Right lobe of liver (tissue), 6 donors: ENCODE measurements at places on chromosomes 16 and 17. TPM values are rescaled to one million over a fixed set of nuclear protein-coding genes. Genes with fewer than 3 reads are reported as not detected.

DNA sequence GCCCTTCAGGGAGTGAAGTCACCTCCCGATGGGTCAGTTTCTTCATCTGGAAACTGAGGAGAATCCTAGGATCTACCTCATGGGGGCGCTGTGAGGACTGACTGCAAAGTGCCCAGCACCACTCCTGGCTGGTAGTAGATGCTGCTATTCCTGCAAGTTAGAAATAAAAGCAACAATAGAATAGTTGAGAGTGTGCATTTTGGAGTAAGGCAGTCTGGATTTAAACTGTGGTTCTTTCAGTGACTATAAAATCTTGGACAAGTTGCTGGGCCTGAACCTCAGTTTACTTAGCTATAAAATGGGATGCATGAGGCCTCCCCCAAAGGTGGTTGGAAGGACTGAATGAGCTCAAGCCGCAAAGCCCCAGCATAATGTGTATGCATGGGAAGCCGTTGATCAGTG, 70.6 kb downstream of the CYB5B start:
- no peak for DNase-seq

- no peak for DNase-seq
Observed at GRCh38 chr16:83791916-83792315, 15.9 kb upstream of the HSBP1 start.

DNA sequence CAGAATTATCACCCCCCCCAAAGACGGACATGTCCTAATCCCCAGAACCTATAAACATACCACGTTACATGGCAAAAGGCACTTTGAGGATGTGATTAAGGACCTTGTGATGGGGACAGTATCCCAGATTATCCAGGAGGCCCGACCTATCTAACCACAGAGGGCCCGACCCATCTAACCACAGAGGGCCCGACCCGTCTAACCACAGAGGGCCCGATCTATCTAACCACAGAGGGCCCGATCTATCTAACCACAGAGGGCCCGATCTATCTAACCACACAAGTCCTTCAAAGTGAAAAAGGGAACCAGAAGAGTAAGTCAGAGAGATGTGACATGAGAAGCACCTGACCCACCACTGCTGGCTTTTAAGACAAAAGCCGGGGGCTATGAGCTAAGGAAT, 56.8 kb downstream of the ANKFY1 start:
- DNase-seq, result no peak

DNA sequence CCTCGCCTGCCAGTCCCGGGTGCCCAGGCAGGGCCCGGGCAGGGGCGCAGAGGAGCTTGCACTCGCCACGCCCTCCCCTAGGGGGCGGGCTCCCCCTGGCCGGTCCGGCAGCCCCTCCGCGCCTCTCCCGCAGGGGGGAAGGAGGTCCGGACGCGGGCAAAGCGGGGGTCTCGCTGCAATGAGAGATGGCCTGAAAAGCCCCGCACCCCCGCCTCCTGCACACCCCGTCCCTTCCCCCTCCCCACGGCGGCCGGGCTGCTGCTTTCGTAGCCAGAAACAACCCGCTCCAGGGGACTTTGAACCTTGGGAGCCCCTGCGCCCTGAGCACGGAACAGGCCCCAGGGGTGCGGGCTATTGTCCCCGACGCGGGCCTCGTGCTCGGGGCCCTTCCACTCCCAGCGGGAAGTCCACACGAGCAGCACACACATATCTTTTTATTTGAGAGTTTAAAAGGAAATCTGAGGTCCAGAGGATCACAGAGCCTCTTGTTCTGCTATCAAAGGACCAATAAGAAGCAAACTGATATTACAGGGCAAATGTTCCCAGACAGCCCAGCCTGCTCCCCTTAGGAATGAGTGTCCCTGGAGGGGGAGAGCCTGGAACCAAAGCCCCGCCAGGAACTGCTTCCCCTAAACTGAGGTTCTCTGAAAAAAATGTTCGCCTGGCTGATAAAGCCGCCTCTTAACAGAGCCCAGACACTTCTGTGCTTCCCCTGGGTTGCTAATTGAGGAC, 5.8 kb upstream of the CBX4 start:
- peak; percentile 74 for DNase-seq

DNA sequence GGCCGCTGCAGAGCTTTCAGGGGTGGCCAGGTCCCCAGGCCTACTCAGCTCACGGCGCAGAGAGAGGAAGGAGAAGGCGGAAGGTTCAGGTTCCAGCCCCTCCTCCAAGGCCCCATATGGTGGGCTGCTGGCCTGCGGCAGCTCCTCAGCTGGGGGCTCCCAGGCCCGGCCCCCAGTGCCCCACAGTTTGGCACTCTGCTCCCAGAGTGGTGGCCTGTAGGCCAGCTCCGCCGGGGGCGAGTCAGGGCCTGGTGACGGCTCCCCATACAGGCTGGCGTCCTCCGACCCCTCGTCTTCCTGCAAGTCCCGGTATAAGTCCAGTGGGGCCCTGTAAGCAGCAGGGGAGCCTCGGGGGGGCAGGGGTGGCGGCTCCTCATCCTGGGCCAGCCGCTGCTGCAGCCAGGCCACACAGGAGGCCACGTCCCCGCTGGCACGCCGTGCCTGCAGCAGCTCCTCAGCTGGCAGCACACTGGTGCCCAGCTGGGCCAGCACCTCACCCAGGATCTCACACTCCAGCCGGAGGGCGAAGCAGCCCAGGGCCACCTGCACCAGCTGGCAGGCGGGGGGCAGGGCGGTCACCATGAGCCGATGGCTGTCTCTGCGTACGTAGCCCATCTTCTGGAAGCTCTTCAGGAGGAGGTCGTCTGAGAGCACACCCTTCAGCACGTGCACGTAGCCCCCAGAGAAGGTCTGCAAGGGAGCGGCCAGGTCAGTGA, 3.7 kb downstream of the SPATA2L start:
- no peak for DNase-seq

DNA sequence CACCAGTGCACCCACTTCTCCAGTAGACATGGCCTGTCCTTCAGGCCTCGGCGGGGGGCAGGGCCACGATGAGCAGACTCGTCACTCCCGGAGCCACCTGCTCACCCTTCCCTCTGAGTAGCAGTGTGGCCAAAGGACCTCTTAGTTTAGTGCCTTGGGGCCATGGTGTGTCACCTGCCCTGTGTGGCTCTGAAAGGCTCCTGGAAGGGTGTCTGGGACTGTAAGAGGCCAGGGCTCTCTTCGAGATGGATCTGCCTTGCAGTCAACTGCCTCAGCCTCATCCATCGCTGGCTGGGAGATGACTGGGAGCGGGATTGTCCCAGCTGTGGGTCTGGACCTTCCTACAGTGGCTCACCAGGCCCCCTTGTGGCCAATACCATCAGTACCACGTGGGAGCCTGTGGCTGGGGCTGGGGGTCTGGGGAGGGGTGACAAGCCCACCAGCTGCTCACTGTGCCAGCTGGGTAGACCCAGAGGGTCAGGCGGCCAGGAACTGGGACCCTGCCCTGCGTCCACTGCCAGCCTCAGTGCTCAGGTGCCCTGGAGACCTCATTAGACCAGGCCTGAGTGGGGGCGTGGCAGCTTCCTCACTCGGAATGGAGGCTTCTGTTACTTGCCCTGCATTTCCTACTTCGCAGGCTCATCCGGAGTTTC, 133.4 kb downstream of the OR1D5 start:
- DNase-seq, result no peak

The KRTAP4-6 gene
- not detected for total RNA-seq

The CACNA1G gene
- not detected for total RNA-seq

The NACA2 gene
- total RNA-seq, result not detected

The SLC9A5 gene
- total RNA-seq, result 0.06 TPM

The FAM20A gene
- total RNA-seq, result 28.2 TPM
